Activated CD4-positive, alpha-beta T cell treated with anti-CD3 and anti-CD28 coated beads, Interleukin-2, Interleukin-6, amounts not matched to agents 100 ng/mL and 50 ng/mL, durations not matched to agents 16 hours and 8 hours (primary cell): ENCODE measurements at places on chromosomes 1 and 21.

DNA sequence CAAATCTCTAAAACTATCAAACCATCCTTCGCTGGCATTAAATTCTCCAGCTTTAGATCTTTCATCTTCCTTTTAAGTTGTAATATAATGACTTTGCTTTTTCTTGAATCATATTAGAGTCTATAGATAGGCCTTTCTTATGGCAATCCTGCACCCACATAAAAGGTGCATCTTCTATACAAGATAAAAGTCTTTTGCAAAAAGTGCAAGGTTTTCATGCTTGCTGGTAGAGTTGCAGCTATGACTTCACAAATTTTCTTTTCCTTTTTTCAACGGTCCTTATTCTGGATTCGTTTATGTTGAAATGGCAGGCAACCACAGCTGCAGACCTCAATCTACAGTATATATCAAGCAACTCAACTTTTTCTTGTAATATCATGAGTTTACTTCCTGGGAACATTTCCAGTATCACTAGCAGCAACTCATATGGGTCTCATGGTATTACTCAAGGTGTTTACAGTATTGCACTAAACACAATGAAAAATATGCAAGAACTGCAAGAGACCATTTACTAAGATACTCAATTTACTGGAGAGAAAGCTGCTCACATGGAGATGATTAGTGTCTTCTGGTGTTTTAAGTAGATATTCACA, 22.1 kb downstream of the OMA1 start:
- peak; percentile 74 for DNase-seq

GRCh38 chr21:35256468-35256988, 207.4 kb upstream of the RUNX1 start:
- DNase-seq, result no peak

GRCh38 chr1:196063952-196064351, 544.3 kb downstream of the KCNT2 start:
- DNase-seq, result no peak

DNA sequence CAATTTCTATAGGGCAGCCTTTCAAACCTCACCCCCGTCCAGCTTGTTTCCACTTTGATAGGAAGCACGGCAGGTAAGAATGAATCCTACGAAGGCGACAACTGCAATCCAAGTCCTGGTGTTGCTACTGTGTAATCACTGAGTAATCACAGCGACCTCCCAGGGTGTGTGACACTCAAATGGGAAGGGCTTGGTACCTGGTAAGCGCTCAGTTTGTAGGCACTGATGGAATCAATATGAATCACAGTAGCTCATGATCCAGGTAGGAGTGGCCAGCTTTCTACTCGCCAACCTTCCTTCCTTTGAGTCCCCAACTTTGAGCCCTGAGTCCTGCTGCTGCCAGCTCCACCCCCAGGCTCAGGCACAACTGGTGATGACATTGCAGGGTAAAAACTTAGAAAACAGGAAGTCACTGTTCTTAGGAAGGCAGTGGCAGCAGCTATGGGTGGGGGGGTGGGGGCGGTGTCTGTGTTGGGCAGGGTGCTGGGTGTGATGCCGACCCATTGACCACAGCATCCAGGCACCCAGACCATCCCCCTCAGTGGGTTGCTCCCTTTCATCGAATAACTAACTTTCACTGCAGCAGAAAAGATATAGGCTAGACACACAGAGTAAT, 70.7 kb downstream of the CD247 start:
- DNase-seq, result peak; percentile 88

GRCh38 chr1:205589618-205590456, 42.0 kb downstream of the ELK4 start:
- no peak for DNase-seq
